ENCODE measurements at places on chromosomes 2 and 18.

- DNase-seq: no peak
These were observed 73.2 kb downstream of the ZNF532 start for GRCh38 chr18:58937887-58938267.

DNA sequence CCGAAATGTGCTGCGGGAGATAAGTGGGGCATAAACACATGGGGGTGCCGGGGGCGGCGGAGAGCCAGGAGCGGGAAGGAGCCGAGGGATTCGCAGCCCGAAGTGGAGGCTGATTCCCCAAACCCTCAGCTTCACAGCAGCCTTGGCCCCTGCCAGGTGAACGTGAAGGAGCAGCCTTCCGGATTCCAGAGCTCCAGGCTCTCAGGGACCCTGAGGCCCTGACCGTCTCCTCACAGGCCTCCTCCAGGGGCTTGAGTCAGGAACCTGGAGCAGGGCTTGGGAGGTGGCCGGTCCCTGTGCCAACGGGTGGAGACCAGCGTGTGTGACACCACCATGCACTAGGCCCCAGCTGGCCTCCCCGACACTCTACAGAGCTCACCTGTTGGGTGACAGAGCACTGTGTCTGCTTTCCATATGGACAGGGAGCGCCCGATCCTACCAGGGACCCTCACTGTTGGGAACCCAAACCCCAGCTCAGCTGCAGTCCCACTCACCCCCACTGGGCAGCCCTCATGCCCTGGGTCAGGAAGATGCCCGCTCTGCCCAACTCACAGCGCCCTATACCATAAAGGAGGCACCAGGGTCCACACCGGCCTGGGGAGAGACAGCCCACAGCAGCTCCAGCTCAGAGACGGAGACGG is 117.6 kb upstream of the OTOS start:
- DNase-seq: no peak

GRCh38 chr2:219453671-219454590 is 19.3 kb downstream of the SPEG start:
- peak; percentile 32 for DNase-seq

GRCh38 chr2:73110168-73111072 is 2.3 kb downstream of the RAB11FIP5 start:
- DNase-seq: no peak

GRCh38 chr2:10042301-10043161 is 819 bp upstream of the KLF11 start:
- DNase-seq: peak; percentile 60

DNA sequence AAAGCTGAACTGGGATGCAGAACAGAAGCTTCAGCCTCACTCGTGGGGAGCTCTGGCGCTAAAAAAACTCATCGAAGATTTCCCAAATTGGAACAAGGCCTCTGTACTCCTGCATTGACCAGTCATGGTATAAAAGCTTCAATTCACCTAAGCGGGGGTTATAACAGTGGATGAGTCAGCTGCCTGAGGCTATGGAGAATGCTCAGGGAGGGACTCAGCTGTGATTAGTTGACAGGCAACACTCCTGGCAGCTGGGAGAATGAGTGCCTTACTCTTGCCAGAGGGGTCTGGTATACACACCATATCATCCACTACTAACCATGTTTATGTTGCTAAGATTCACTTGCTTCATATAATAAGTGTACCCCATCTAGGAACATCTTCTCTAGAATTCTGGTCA is 350.6 kb upstream of the VRK2 start:
- no peak for DNase-seq

DNA sequence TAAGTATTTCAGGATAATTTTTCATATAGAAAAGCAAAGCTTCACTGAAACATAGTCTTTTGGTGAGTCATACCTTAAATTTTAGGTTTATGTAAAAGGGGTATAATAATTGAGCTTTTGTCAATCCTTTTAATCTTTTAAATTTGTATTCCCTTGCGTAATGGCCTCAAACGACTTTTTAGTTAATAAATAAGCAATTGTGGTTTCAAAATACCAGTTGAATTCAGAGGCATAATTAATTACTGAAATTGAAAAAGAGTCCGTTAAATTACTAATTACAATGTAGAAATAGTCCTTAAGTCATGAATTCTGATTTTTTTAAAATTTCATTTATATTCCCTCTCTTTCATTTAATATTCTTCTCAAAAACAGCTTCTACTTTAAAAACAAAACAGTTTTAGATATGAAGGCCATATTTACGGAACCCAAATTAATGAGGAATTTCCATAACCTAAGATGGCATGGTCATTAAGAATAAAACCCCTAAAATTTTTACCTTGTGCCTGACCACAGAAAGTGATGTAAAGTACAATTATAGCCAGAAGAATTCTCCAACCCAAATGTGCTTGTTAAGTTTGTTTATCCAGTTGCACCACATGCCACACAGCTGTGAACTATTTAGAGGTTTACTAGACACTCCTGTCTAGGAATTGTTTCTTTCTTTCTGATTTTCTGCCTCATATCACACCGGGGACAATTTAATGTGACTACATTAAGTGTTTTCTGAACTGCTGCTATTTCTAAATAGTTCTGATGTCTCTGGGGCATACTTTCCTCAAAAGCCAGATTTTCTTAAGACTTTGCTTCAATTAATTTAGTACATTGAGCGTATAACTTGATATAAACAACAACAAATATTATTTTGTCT is 60.7 kb upstream of the ITGA4 start:
- DNase-seq: no peak

GRCh38 chr2:85920810-85921545 is 32.2 kb upstream of the ST3GAL5 start:
- DNase-seq: no peak

GRCh38 chr2:140669911-140670310 is 1460.9 kb downstream of the LRP1B start:
- DNase-seq: no peak

GRCh38 chr2:231034291-231034882 is 2.9 kb upstream of the C2orf72 start:
- DNase-seq: no peak

GRCh38 chr2:50575232-50575631 is 456.7 kb downstream of the NRXN1 start:
- DNase-seq: no peak

- DNase-seq: no peak
These were observed 14.5 kb downstream of the EPC2 start for GRCh38 chr2:148658807-148659722.

DNA sequence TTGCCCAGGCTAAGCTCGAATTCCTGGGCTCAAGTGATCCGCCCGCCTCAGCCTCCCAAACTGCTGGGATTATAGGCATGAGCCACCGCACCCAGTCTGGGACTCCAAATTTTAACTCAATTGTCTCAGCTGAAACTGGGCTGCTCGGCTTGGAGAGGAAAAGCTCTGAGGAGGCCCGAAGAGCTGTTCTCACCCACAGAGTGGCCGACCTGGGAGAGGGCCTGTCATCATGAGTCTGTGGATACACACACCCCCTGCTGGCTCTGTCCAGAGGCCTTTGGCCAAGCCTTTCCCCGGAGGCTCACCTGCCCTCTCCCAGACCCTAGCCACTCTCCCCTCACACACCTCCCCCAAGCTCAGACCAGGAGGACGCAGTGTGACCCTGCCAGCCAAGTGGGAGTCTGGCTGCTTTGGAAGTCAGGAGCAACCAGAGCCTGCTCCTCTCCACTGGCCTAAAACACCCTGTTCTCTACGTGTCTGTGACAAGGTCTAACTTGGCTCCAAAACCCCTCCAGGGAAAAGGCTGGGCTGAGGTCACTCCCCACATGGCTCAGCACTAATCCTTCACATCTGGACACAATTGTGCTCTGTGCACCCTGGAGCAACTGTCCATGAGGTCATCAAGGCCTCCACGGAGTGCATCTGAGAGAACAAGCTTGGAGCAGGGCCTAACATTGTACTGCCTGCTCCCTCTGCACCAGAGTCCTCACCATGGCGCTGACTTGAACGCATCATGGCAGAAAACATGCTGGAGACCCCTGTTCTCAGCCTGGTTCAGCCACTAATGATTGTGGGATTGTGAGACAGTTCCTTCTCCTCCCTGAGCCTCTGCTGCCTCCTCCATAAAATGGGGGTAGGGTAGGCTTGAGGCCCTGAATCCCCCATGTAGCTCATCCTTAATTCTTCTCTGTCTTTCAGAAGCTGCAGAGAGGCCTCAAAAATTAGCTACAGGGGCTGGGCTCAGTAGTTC is 49.9 kb upstream of the RAB6C start:
- DNase-seq: no peak

GRCh38 chr2:65366595-65367125 is 65.7 kb downstream of the SPRED2 start:
- peak; percentile 84 for DNase-seq

Measured in NCI-H510A (cell line).